ENCODE measurements at places on chromosomes 16 and 17.

- no peak for DNase-seq
Observed at GRCh38 chr17:66126231-66126630, 65.7 kb downstream of the CEP112 start.

GRCh38 chr16:58730724-58731370, 3.3 kb downstream of the GOT2 start:
- no peak for DNase-seq

- no peak for DNase-seq
Observed at GRCh38 chr16:89442588-89442987, 47.8 kb downstream of the ANKRD11 start.

GRCh38 chr17:49987681-49988441, 7.2 kb downstream of the DLX3 start:
- DNase-seq, result no peak

DNA sequence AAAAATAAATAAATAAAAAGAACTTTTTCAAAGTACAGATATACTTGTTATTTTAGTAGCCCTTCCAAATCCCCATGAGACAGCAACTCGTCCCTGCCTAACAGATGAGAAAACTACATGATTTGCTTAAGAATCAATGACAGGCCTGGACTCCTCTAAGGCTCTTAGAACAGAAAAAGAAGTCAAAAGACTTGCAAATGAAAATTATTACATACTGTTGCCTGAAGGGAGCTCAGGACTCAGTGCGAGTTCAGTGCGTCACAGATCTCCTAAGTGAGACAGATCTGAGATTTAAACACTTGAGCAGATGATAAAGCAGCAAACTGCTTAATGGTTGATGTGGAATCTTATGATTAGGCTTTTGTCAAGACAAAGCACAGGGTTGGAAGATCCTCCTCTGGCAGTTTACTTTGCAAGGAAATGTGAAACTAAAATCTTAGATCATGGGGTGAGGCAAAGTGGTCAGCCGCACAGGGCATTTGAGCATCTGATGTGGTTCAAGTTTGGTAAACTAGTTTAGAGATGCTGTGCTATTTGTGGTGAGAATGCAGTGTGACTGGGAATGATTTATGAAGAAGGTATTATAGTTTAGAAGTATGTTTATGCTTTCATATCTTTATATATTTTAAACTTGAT, 138.1 kb downstream of the TRIM37 start:
- no peak for DNase-seq

DNA sequence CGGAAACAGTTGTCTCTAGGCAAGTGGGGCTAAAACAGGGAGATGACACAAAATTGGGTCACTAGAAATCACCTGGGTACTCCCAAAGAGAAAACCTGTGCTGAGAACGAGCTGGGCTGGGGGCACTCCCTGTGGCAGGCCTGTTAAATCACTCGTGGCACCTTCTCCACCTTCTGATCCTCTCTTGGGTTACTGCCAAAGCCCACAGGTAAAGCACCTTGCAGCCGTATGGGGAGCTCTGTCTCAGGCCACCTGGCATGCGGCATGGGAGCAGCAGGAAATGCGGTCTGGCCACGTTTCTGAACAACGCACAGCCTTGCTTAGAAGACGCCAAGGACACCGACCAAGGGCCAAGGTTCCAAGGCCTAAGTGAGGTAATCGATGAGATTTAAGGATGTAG, 21.5 kb upstream of the ICAM2 start:
- no peak for DNase-seq

GRCh38 chr16:89602273-89602951, 11.0 kb upstream of the DPEP1 start:
- DNase-seq, result peak; percentile 42
